ENCODE measurements at places on chromosomes 3 and 15.

- DNase-seq: no peak
Measured at GRCh38 chr15:64344651-64345294, 11.2 kb downstream of the CSNK1G1 start.

- peak; percentile 60 for DNase-seq
Measured at GRCh38 chr15:74616366-74616939, 817 bp downstream of the CLK3 start.

- no peak for DNase-seq
Measured at GRCh38 chr15:35852818-35853624, 307.1 kb upstream of the DPH6 start.

DNA sequence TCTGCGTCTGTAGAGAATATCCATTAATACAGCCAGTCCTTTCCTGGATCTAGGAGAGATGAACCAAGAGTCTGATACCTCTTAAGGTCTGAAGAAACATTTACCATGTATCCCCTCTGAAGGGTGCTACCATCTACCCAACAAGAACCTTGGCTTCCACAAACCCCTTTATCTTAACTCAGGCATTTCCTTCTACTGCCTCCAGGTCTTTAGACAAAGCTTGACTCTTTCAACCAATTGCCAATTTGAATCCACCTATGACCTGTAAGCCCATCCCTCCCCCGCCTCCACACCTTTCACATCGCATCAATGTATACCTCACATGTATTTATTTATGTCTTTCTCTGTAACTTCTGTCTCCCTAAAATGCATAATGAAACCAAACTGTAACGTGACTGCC is 139.5 kb downstream of the SNRK start:
- DNase-seq: no peak
